ENCODE measurements at places on chromosomes 2 and 18.

- DNase-seq = no peak
Observed at GRCh38 chr2:37707393-37707792, 36.0 kb upstream of the CDC42EP3 start.

- DNase-seq = no peak
Observed at GRCh38 chr2:208999911-209000310, 423.9 kb upstream of the MAP2 start.

DNA sequence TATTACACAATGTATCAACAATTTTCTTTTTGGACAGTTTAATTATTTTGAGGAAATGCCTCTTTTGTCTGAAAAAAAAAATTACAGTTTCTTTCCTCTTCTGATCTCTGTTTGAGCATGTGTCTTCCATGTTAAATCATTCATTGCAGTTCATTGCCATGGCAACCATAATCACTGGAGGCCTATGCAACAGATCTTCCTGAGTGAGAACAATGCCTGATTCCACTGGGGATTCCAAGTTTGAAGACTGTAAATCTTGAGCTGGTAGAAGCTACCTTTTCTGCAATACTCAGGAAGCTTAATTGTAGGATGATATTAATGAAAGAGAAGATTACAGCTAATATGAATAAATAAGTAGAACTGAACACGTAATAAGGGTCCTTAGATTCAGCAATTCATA, 721.4 kb upstream of the CNTNAP5 start:
- DNase-seq = no peak

DNA sequence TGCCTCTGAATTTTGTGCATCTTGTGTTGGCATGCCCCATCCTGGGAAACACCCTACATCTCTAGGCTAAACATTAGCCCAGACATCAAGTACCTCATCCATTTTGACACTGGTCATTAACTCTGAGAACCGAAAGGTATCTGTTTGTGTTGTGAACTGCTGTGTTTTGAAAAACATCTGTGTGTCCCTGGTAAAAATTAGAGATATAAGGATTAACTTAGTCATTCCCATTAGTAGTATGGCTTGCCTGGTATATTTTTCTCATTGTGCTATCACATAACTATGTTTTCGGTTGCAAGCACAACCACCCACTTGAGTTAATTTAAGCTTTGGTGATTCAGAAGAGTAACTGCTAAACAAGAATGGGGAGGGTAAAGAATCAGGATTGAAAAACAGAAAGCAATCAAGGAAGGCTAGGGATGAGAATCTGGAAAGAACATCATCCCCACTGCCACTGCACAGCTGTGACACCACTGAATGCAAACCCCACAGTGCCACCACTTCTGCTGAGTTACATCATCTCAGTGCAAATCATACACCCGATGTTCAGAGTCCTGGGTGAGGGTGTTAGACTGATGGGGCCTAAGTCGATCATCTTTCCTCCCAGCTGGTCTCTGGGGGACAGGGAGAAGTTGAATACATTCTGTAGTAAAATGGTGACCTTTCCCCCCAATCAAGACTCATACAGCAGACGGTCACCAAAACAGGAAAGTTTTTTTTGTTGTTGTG, 234.0 kb downstream of the EPHA4 start:
- DNase-seq = no peak
